Stimulated activated CD8-positive, alpha-beta memory T cell treated with anti-CD3 and anti-CD28 coated beads, Interleukin-7, amount 100 ng/mL, for 24 hours (primary cell): ENCODE measurements at places on chromosomes 1 and 21.

- no peak for DNase-seq
Observed at GRCh38 chr1:68331117-68331865, 99.0 kb upstream of the WLS start.

DNA sequence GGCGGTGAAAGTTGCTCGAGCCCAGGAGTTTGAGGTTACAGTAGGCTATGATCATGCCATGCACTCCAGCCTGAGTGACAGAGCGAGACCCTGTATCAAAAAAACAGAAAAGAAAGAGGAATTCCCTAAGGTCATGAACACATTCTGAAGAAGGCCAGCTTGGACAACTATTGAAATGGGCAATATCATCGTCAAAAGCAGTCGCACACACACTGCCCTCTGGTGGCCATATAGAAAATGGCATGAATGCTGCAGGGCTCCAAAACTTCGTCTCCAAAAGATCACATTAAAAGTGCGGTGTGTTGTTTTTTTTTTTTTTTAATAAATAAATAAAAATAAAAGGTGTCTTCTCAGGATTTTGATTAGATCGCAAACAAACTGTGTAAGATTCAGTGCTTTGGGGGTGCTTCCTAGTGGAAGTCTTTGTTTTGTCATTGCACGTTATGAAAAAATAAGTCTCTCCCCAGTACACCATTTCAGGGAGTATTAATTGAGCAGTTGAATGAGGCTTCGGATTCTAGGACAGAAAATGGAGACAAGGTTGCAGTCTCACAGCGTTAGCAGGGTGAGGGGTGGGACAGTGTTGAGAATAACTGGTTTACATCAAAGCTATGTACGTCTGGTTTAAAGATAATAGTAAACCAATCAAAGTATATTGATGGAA lies 87.5 kb upstream of the FMN2 start:
- no peak for DNase-seq

GRCh38 chr21:28734522-28735175 lies 258.0 kb downstream of the LTN1 start:
- no peak for DNase-seq

GRCh38 chr1:46718340-46718726 lies 581 bp downstream of the EFCAB14 start:
- no peak for DNase-seq

GRCh38 chr1:219130366-219130935 lies 43.2 kb upstream of the LYPLAL1 start:
- no peak for DNase-seq

DNA sequence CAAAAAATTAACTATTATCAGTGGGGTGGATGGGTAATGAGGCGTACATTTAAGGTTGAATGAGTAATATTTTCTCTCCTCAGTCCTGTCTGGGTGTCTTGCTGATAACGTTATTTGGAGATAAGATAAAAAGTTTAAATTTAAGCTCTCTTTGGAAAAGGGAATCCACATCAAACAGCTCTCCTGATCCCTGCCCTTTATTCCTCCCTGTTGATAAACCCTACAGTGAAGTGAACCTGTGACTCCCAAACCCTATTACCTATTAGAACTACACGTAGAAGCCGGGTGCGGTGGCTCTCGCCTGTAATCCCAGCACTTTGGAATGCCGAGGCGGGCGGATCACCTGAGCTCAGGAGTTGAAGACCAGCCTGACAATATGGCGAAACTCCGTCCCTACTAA lies 9.9 kb upstream of the GPR161 start:
- DNase-seq, result no peak

DNA sequence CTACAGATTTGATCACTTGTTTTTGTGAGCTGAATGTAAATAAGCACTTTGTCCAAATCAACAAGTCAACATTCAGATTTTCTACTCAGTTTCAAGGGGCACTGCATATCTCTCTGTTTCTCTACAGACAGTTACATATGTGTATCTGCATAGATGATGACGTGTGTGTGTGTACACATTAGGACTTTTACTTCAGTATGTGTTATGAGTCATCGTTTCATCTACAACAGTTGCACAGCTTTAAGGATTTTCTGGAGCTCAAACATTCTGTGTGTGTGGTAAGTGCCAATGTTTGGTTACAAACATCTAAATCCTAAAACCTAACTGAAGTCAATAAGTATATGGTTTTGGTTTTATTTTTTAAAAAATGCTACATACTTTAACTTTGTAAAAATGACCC lies 494.5 kb upstream of the PBX1 start:
- no peak for DNase-seq

GRCh38 chr1:13820055-13820454 lies 120.1 kb downstream of the PRDM2 start:
- DNase-seq, result no peak

DNA sequence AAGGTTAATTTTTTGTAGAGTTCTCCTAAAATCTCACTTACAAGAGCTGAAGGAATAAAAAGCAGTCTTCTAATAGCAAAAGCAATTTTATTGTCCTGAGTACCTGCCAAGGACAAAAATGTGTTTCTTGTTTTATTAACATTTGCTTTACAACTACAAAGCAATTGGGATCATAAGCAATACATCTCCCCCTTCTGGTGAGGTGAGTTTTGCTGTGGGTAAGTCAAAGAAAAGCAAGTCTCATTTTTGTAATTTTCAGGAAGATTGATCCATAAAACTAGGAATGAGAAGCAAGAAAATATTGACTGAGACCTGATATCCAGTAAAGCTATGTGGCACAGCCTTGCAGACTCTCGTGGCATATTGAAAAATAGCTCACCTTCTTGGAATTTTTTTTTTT lies 2162.7 kb downstream of the NCAM2 start:
- DNase-seq, result no peak

GRCh38 chr1:228362141-228362883 lies 44.3 kb downstream of the TRIM11 start:
- DNase-seq, result no peak

DNA sequence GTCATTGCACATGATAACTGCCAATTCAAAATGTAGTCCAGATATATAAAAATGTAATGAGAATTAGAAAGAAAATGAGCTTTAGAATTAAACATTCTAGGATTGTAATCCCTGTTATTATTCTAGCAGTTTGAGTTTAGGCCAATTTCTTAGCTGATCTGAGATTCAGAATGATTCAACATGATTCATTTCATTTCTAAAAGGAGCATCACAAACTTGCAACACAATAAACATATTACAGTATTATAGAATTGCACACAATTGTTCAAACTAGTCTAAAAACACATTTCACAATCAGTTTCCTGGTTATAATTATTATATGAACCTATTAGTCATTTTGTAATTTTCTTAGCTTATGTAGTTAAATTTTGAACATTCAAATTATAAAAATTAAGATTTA lies 43.3 kb upstream of the TSHB start:
- no peak for DNase-seq

- DNase-seq, result no peak
Observed at GRCh38 chr21:27275294-27275927, 308.5 kb upstream of the ADAMTS5 start.

GRCh38 chr1:192789871-192790270 lies 19.0 kb upstream of the RGS2 start:
- DNase-seq, result no peak

GRCh38 chr1:6239950-6240768 lies 3.8 kb upstream of the HES3 start:
- DNase-seq, result no peak

GRCh38 chr1:84773195-84773594 lies 82.9 kb upstream of the SSX2IP start:
- no peak for DNase-seq

DNA sequence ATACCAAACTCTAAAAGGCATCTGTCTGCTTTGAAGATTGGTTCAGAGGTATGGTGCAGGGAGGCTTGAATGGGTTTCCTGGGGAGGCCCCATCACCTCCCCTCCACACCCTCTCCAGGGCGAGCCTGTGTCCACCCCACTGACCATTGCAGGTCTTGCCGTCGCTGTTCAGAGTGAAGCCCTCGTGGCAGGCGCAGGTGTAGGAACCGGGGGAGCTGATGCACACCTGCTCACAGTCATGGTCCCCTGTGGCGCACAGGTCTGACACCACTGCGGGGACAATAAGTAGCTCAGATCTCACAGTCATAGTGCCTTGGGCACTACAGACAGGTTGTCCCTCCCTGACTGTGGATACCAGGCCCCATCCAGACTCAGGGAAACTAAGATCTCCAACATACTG lies 6.7 kb downstream of the MATN1 start:
- no peak for DNase-seq

GRCh38 chr1:226602186-226603021 lies 53.8 kb downstream of the STUM start:
- no peak for DNase-seq

DNA sequence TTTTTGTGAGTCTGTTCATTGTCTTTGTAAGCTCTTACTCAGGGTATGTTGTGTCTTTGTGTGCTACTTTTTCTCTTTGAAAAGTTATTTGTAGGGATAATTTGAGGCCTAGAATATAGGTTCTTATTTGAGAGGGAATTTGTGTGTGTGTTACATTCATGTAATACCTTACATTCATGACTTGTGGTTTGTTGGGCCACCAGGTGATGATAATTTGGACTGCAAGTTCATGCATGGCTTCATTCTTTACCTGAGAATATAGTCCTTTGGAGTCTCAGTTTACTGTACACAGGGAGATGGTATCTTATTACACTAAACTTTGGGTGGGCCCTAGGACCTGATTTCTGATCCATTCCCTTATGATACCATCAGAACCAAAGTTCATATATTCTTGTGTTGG lies 51.8 kb upstream of the FASLG start:
- DNase-seq, result no peak

DNA sequence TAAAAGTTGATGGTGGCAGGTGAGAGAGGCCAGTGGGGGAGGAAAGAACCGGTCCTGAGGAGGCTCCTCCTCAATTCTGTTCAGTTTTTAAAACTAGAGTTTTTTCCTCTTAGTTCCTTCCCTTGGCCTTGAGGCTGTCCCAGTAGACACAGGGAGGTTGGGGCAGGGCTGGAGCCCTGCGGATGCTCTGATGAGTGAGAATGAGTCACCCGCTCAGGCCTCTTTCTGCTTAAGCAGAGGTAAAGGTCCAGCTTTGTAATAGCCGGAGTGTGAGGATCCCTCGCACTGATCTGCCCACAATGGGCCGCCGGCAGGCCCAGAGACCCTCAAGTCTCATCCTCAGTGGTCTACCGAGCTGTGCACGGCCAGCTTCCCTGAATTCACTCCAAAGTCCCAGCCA lies 49.6 kb upstream of the IRF2BP2 start:
- DNase-seq, result no peak

- DNase-seq, result no peak
Observed at GRCh38 chr1:166017395-166017794, 149.4 kb downstream of the FAM78B start.

DNA sequence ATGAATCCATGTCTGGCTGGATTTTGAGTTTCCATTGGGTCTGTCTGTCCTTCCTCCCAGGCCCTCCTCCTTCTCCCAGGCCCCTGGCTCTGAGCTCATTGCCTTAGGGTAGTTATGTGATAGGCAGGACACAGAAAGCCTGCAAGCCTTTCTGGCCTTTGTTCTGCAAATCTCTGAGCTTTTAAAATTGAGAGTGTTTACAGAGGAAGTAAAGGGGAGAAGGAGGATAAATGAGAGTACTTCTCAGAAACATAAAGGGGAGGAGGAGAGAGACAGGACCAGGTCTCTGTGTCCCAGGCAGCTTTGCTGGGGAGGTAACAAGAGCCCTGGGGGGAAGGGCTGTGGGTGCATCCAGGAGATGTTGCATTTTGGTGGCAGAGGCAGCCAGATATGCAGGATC lies 126.7 kb downstream of the FOXD2 start:
- DNase-seq, result no peak

GRCh38 chr1:162133566-162133965 lies 64.1 kb downstream of the NOS1AP start:
- no peak for DNase-seq

DNA sequence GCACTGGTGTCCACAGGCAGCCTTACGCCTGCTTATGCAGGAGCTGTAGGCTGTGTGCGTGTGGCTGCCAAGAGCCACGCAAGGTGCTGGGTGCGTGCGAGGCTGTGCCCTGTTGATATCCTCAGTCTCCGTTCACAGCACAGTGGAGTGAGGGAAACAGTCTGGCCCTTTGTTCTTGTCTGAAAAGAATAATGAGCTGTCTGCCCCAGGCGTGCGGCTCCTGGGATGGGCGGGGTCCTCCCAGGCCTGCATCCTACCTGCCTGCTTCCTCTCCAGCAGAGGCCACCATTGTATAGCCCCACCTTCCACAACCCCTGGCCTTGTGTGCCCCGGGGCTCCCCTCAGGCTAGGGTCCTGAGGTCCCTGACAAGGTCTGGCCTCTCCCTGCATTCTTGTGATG lies 47.0 kb upstream of the KDM4A start:
- no peak for DNase-seq

GRCh38 chr1:234628089-234628488 lies 18.1 kb upstream of the IRF2BP2 start:
- no peak for DNase-seq

GRCh38 chr1:11682799-11683198 lies 1.9 kb upstream of the MAD2L2 start:
- DNase-seq, result no peak

DNA sequence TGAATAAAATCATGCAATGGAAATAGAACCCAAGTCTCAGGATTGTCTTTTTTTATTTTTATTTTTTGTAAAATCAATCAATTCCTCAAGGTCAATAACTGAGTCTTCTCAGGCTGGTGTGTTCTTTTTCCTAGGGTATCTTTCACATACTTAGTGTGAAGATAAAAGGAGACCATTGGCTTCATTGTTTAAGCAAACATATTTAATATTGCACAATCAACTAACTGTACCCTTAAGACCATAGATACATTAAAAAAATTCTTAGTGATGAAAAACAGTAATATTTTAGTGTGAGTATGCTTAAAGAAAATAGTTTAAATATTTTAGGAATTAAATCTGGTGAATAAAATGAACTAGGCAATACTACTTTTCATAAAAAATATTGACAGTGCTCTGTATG lies 31.4 kb downstream of the PDE4B start:
- DNase-seq, result no peak

GRCh38 chr21:31157756-31158155 lies 119.5 kb upstream of the KRTAP19-8 start:
- DNase-seq, result no peak
